ENCODE measurements at places on chromosomes 7 and 10. TPM values are rescaled to one million over a fixed set of nuclear protein-coding genes. Genes with fewer than 3 reads are reported as not detected.

GRCh38 chr7:132969520-132969919 lies 112.4 kb downstream of the CHCHD3 start:
- H3K4me3 ChIP-seq = no peak overlapping the region
- no peaks in the 10 kb centered on the region for H3K27me3 ChIP-seq
- peaks cover 33% of the 10 kb centered on the region for H3K4me1 ChIP-seq
- H3K36me3 ChIP-seq = peaks cover 14% of the 10 kb centered on the region
- no peak for DNase-seq

GRCh38 chr10:13421382-13421917 lies 73.4 kb upstream of the SEPHS1 start:
- peaks cover 38% of the 10 kb centered on the region for H3K27me3 ChIP-seq
- DNase-seq = no peak
- H3K27ac ChIP-seq = no peak overlapping the region
- no peaks in the 10 kb centered on the region for H3K36me3 ChIP-seq
- no peak overlapping the region for H3K4me3 ChIP-seq

DNA sequence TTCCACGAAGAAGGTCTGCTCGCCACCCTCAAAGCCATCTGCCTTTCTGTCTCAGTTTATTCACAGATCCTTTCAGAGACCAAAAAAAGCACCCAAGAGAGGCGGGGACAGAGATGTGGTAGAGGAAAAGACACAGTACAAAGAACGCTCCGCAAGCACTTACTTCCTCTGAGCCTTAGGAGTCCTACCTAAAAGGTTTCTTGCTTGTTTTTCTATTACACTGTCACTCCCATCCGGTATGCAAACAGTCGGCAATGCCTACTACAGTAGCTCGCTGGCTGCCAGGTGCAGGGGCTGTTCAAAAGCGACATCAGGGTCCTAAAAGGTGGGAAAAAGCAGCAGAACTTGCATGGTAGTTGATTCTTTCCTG lies 816 bp downstream of the TECPR1 start:
- DNase-seq = no peak
- H3K36me3 ChIP-seq = peaks cover 5% of the 10 kb centered on the region
- peak overlapping the region; percentile 48 for H3K27ac ChIP-seq
- H3K4me1 ChIP-seq = peaks cover 21% of the 10 kb centered on the region
- peak overlapping the region; percentile 97 for H3K4me3 ChIP-seq
- no peaks in the 10 kb centered on the region for H3K27me3 ChIP-seq

DNA sequence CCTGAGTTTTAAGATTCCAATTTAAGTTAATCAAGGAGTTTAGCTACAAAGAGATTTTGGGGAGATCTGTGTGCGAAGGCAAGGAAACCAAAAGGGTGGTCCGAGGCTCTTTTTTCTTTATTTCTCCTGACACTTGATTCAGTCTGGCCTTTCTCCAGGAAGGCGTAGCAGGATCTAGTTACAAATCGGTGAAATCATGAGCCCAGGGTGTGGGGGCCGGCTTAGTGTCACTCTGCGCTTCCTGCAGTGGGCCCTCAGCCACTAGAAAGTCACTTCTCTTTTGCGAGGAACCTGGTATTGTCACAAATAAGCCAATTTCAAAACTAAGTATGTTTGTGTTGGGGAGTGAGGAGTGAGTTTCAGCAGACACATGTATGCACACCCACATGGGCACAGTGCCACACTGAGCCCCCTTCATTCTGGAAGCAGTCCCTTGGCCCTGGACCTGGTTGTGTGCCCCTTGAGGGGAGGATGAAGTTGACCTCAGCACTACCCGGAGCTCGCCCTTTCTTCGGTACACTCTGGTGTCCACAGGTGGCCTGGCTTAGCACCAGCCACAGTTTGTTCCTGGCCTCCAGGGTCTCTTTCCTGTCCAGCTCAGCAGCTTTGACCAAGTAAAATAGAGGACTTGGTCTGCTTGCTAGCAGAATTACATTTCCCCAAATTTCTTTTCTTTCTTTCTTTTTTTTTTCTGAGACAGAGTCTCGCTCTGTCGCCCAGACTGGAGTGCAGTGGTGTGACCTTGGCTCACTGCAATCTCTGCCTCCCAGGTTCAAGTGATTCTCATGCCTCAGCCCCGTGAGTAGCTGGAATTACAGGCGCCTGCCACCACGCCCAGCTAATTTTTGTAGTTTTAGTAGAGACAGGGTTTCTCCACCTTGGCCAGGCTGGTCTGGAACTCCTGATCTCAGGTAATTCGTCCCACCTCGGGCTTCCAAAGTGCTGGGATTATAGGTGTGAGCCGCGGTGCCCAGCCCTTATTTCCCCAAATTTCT lies 84.0 kb upstream of the BTBD16 start:
- H3K4me1 ChIP-seq = peaks cover 32% of the 10 kb centered on the region
- no peaks in the 10 kb centered on the region for H3K27me3 ChIP-seq
- H3K4me3 ChIP-seq = no peak overlapping the region

Gene ADRA2A
- not detected for total RNA-seq

All from HFFc6 (cell line).